T-helper 2 cell treated with Interferon-gamma antibody and Interleukin-4, amounts not matched to agents 5 μg/mL and 100 μg/mL, for 36 hours (primary cell): ENCODE measurements at places on chromosomes 3 and 15.
A peak's percentile ranks its signal among the peaks of the same experiment; 100 is the strongest.

GRCh38 chr3:194069421-194070219 is 66.3 kb upstream of the HES1 start:
- no peak for DNase-seq
- H3K27me3 ChIP-seq, result peaks cover 74% of the 10 kb centered on the region
- H3K4me1 ChIP-seq, result peaks cover 15% of the 10 kb centered on the region
- H3K4me3 ChIP-seq, result peak overlapping the region; percentile 71

- H3K36me3 ChIP-seq, result no peaks in the 10 kb centered on the region
- H3K27me3 ChIP-seq, result peaks cover 5% of the 10 kb centered on the region
- no peak for DNase-seq
- H3K4me1 ChIP-seq, result no peaks in the 10 kb centered on the region
Observed at GRCh38 chr3:33921608-33922007, 123.2 kb downstream of the PDCD6IP start.

DNA sequence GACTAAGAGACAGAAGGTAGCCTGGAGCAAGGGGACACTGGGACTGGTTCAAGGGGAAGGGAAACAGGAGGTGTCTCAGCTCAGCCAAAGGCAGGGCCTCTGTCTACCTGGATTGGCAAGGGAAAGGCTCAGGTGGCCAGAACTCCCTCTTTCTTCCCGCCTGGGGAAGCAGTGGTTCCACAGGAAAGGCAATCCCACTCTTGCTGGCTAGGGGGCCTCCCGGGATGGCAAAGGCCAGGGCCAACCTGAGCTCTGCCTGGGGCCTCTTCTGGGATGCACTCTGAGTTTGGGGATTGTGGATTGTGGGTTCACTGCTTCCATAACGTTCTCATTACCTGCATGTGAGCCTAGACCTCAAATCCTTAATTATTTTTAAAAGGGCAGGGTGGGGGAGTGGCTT is 13.0 kb upstream of the PARP6 start:
- no peak overlapping the region for H3K4me3 ChIP-seq
- DNase-seq, result no peak
- no peak overlapping the region for H3K27ac ChIP-seq
- H3K36me3 ChIP-seq, result no peaks in the 10 kb centered on the region

GRCh38 chr15:51909584-51909983 is 62.0 kb downstream of the LEO1 start:
- H3K27ac ChIP-seq, result no peak overlapping the region
- no peak for DNase-seq
- H3K27me3 ChIP-seq, result no peaks in the 10 kb centered on the region
- peaks cover 42% of the 10 kb centered on the region for H3K36me3 ChIP-seq
- no peak overlapping the region for H3K4me3 ChIP-seq

DNA sequence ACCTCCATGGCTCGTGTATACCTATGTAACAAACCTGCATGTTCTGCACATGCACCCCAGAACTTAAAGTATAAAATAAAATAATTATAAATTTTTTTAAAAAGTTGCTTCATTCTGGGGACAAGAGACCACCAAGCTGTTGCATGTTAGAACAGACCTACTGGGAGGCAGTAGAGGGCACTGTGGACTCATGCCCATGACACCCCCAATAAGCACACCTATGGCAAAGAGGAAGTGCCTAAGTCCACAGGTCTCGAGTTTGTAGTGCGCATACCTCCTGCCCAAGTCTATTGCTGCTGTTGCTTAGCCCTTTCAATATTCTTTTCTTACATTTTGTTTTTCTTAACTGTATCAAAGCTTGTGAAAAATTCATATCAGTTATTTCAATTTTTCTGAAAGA is 267.9 kb upstream of the THBS1 start:
- H3K4me3 ChIP-seq, result no peak overlapping the region
- no peaks in the 10 kb centered on the region for H3K4me1 ChIP-seq
- H3K27ac ChIP-seq, result no peak overlapping the region
- no peak for DNase-seq
- no peaks in the 10 kb centered on the region for H3K27me3 ChIP-seq

GRCh38 chr15:21260966-21261395 is 179.3 kb downstream of the POTEB3 start:
- H3K4me3 ChIP-seq, result no peak overlapping the region
- H3K4me1 ChIP-seq, result no peaks in the 10 kb centered on the region
- DNase-seq, result no peak
- H3K27ac ChIP-seq, result no peak overlapping the region
- H3K27me3 ChIP-seq, result no peaks in the 10 kb centered on the region

GRCh38 chr3:31671976-31672375 is 139.3 kb downstream of the STT3B start:
- no peaks in the 10 kb centered on the region for H3K4me1 ChIP-seq
- no peak for DNase-seq
- no peaks in the 10 kb centered on the region for H3K27me3 ChIP-seq
- no peak overlapping the region for H3K4me3 ChIP-seq
- H3K27ac ChIP-seq, result no peak overlapping the region
